ENCODE measurements at places on chromosomes 2 and 18.

- DNase-seq, result no peak
Observed at GRCh38 chr2:96156926-96157648, 11.8 kb upstream of the DUSP2 start.

DNA sequence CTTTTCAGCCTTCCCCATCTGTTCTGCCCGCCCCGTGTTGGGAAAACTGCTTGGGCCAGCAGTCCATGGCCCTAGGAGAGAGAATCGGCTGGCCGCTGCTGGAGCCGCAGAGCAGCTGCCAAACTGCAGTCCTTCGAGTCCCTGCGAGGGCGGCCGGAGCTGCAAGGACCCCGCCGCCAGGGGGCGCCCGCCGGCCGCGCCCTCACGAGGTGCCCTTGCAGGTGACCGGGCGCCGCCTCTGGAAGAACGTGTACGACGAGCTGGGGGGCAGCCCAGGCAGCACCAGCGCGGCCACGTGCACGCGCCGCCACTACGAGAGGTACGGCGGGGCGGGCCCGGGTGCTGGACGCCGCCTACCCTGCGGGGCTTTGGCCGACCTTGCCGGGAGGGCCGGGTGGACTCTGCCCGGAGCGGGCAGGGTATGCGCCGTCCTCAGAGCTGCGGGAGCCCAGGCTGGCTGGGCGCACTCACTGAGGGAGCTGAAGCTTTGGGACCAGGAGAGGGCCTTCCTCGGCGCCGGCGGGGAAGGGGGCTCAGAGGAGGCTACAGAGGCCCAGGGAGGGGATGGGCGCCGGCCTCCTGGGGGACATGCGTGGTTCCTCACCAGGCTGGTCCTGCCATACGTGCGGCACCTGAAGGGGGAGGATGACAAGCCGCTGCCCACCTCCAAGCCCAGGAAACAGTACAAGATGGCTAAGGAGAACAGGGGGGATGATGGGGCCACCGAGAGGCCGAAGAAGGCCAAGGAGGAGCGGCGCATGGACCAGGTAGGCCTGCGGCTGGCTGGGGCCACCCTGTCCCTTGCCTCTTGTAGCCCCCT is 13.6 kb downstream of the ARID5A start:
- no peak for DNase-seq

DNA sequence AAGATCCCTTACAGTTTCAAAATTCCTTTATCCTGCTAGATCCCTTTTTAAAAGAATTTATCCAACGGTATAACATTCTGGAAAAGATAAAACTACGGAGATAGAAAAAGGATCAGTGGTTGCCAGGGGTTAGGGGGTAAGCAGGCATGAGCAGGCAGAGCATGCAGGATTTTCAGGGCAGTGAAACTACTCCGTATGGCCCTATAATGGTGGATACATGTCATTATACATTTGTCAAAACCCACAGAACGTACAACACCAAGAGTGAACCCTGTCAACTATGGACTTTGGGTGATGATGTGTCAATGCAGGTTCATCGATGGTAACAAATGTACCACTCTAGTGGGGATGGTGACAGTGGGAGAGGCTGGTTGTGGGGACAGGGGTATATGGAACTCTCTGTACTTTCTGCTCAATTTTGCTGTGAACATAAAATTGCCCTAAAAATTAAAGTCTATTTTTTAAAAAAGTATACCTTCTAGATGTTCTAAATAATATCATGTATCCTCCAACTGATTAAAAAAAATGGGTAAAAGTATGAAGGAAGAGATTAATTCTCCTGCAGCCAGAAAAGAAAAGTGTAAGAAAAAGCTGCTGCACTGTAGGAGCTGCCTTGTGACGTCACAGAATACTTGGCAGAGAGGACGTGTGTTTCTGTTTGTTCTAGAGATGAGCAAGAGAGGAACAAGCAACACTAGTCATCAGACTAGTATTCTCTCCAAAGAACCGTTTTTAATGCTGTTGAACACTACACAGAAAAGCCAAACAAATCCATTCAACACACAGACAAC is 23.6 kb downstream of the ANKRD44 start:
- DNase-seq, result no peak

DNA sequence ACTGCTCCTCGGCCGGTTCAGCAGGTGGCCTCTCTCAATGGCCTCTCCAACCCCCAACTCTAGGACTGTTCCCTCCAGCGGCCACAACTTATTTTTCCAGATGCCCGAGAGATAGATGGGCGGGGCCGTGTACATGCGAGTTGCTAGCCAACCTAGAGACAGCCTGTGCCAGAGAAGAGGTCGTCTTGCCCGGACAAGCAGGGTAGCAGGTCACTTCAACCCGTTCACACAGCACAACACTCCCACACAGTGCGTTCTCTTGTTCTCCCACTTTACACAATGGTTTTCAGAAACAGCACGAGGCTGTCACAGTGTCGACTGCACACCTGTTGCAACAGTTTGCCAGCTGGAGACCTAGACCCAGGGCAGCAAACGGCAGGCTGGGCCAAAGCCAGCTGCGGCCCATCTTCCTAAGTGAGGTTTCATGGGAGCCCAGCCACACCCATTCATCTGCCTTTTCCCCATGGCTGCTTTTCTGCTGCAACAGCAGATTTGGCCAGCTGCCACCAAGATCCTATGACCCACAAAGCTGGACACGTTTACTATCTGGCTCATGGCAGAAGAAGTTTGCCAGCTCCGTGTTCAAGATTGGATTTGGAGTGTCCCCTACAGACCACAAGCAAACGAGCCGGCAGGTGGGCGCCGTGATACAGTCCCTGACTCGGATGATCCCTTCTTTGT is 7.3 kb upstream of the PRLH start:
- DNase-seq, result no peak

- no peak for DNase-seq
Observed at GRCh38 chr2:195146761-195147541, 510.1 kb upstream of the SLC39A10 start.

DNA sequence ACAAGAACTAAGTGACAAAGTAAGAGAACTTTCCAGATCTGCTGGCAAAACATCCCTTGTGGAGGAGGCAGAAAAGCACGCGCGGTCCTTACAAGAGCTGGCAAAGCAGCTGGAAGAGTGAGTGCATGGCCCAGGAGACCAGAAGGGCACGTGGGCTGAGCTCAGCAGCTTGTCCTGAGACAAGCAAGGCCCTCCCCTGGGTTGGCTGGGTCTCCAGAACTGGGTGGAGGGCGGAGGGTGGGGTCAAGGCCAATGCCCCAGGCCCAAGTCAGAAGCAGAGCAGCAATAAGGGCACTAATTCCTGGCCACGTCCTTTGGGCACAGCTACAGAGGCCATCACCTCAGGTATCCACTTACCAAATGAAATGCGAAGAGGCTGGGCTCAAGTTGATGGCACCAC is 110.6 kb upstream of the TTC39C start:
- DNase-seq, result no peak

DNA sequence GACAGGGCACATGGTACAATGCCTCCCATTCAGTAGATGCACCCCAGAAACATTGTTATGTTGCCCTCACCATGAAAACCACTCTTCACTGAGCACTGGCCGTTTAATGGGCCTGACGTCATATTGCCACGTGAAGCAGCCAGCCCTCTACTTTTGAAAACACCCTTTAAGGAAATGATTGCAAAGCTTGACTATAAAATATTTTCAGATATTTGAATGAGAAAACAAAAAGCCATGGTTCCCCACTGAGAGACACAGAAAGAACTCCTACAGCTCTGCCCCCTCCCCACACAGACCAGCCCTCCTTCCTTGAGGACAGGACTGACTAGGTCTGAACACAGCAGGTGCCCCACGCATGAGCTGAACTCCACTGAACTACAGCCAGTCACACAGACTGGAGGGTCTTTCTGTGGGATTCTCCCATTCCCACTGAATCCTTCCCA is 349.1 kb downstream of the ANAPC1 start:
- DNase-seq, result no peak

- DNase-seq, result no peak
Observed at GRCh38 chr2:74957886-74958273, 563 bp upstream of the POLE4 start.

- no peak for DNase-seq
Observed at GRCh38 chr18:48832938-48833700, 117.6 kb downstream of the SMAD7 start.
